ENCODE measurements at places on chromosomes 5 and 9.

DNA sequence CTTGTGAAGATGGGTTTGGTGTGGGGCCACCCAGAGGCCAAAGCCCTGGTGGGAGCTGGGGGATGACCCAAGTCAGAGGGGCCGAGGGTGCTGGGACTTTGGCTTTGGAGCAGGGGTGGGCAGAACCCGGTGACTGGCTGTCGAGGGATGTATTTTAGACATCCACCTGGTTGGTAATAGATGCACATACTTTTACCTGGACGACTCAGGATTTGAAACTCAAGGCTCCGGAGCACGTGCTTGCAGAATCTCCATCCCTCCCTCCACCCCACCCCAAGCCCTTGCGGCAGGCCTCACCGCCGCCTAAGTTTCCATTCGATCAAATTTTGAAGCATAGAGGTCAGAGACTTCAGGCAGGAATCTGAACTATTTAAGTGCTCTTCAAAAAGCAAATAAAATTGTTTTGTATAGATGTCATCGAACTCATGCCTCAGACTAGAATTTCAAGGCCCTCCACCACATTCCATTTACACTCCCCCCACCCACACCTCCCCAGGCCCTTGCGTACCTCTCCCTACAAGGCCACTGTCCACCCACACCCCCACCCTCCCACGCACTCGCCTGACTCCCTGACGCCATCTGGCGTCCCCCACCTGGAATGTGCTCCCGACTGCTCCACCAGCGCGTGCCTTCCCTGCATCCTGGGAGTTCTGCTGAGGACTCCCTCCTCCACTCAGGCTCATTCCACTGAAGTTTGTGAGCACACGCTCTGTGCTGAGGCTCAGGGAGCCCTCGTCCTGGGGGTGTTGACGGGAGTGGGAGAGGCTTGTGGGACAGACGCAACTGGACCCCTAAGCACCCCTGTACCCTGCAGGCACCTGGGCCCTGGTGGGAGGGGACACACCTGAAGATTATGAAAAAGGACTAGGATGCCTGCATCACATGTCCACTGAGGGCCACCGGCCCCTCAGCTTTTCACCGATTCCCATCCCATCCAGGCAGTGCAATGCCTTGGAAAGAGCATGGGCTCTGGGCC, 56.4 kb upstream of the RPL26L1 start:
- DNase-seq: no peak

- DNase-seq: no peak
Measured at GRCh38 chr9:74526215-74526614, 29.1 kb downstream of the RORB start.

DNA sequence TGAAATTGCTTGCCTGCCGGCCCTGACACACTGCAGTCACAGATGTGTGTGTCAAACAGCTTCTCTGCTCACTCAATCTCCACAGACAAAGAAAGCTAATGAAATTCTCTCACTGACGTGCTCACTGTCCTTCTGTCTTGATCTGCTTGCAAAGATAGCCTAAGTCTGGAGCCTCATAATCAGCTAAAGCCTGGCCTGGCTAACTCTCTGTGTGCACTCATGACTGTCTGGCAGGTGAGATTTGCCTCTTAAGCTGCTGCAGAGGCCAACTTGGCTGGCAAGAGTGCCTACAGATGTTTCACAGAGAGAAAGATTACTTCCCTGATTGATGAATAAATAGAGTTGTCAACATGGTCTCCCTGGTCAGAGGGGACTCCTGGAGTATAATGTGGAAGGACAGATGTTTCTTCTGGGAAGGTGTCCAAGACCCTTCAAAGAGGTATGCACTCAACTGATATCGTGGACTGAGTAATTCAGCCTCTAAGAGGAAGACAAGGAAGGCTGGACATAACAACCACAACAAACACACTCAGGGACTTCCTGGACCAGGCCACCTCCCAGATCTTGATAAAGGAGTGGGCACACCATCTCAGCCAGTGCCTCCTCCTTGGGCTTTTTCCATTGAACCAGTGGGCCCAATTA, 362.0 kb downstream of the SPOCK1 start:
- no peak for DNase-seq

DNA sequence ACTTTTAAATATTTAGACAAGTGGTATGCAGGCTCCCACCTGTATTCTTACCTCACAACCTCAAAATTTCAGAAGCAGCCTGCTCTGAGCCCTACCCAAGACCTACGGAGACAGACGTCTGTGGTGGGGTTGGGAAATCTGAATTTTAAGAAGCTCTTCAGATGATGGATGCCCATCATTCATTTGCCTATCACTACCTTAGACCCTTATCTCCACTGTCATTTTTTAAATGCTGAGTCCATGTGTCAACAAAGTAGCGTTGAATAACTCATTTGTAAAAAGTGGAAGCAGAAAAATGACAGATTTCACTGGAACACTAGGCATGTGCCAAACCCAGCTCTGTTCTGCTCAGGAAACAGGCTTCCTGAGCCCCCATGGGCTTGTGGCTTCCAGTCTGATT, 85.7 kb downstream of the PDE4D start:
- DNase-seq: no peak

DNA sequence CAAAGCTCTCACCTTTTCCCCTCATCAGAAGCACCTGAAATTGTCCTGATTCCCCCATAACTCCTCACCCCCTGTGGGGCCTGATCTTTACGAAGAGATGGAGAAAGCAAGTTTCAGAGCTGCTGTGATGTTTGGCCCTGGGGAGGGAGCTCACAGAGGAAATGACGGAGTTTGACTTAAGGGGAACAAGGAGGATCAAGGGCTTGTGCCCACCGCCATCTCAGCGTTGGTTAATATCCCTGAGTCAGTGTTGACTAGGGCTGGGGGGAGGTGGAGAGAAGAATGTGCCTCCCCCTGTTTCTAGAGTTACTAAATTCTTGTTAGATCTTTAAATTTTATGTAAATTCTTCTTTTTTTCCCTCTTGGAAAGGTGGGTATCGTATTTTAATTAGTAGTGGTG, 27.8 kb downstream of the FGF18 start:
- no peak for DNase-seq

- no peak for DNase-seq
Measured at GRCh38 chr9:82031538-82032280, 43.1 kb downstream of the SPATA31D1 start.

DNA sequence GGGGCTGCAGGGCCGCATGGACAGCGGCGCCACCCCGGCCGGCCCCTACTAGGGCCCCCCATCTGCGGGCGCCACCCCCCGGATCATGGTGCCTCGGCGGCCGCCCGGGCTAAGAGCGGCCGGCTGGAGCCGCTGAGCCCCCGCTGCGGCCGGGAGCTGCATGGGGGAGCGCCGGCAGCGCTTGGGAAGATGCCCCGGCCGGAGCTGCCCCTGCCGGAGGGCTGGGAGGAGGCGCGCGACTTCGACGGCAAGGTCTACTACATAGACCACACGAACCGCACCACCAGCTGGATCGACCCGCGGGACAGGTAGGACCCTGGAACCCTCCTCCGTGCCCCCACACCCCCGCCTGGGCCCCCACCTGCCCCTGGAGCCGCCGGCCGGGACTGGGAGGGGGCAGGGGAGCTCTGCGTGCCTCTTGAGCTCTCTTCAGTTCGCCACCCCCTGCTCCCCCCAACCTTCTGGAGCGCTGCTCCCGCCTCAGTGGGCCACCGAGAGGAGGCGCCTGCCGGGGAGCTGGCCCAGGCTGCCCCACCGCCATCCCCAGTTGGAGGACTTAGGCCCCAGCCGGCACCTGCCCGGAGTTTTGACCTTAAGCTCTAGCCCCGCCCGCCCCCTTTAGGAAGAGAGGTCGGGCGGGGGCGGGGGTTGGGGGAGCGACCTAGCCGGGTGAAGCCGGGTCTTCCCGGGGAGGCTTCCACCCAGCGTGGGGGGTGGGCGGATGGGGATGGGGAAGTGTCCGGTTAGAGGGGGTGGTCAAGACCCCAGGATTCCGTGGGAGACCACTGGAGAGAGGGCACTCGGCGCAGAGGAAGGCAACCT, 730 bp downstream of the WWC1 start:
- peak; percentile 29 for DNase-seq

DNA sequence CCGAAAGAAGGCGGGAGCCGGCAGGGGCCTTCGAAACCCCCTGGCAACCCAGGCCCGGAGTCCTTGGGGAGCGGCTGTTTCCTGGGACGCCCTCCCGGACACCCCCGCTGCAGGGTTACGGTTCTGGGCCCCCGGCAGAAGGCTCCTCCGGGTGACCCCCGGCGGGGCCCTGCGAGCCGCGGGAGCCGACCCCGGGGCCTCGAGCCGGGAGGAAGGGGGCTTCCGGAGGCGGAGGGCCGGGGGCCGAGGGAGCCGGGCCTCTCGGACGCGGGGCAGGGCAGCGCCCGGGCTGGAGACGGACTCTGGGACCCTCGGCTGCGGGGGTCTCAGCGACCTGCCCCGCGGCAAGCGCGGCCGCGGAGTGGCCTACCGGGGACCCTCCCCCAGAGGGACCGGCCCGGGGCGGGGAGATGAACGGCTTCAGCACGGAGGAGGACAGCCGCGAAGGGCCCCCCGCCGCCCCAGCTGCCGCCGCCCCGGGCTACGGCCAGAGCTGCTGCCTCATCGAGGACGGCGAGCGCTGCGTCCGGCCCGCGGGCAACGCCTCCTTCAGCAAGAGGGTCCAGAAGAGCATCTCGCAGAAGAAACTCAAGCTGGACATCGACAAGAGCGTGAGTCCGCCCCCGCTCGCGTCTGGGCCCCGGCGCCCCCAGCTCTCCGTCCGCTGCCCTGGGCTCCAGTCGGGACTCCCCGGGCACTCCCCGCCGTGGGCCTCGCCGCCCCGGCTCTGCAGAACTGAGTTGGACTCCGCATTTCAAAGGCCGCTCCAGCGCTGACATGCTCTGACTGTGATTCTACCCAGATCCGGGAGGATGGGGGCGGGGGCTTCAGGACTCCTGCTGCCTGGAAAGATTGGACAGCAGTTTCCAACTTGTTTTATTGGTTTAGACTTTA, 645 bp downstream of the SAP30L start:
- DNase-seq: peak; percentile 69

GRCh38 chr5:10579536-10580521, 16.0 kb downstream of the ANKRD33B start:
- DNase-seq: no peak

All from natural killer cell treated with Interleukin-12 subunit alpha and Interleukin-12 subunit beta and Interleukin-15 and Interleukin-18, amount 100 ng/mL, for 72 hours (primary cell).